ENCODE measurements at places on chromosomes 7 and 10.

- ATAC-seq: peak; percentile 20
Measured at GRCh38 chr7:1619152-1620079, 49.6 kb upstream of the PSMG3 start.

DNA sequence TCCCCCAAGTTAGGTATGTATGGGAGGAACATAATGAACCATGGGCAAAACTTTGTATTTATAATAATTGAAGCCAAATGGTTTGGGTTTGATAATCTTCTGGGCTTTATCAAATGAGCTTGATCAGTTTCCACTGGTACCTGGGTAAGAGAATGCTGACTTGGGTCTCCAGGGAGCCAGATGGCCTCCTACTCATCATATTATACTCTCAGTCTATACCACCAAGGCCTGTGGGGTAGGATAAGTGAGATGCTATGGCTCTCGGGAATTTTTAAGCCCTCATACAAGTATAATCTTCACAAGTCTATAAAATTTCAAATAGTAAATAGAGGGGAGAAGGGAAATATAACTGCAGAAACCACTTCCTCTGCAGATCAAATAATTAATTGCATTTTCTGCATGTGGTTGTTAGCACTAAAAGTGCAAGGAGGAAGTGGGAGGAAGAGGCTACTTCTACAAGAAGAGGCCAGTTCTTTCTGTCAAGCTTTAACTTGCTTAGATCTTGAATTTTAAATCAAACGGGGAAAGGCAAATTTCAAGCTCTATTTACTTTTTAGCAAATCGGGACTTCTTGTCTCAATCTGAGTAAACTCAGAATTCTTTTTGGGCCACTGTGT lies 349.0 kb downstream of the SORCS1 start:
- ATAC-seq: no peak

GRCh38 chr10:75646218-75646915 lies 214.9 kb downstream of the LRMDA start:
- no peak for ATAC-seq

DNA sequence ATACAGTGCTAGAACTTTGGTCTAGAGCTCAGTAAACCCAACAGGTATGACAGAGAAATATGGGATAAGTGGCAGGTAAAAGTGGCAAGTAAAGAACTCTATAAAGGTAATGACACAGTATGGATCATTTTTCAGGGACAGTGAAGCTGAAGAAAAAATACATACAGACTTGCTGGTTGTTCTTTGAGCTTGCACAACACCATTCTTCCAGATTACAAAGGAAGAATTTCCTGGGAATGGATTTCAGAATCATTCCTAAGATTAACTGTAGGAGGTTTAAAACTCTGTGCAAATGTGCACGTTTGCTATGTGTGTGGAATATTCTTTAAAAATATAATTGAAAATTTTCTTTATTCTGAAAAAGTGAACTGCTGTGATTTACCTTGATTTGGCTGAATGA lies 36.0 kb downstream of the PHF14 start:
- no peak for ATAC-seq

DNA sequence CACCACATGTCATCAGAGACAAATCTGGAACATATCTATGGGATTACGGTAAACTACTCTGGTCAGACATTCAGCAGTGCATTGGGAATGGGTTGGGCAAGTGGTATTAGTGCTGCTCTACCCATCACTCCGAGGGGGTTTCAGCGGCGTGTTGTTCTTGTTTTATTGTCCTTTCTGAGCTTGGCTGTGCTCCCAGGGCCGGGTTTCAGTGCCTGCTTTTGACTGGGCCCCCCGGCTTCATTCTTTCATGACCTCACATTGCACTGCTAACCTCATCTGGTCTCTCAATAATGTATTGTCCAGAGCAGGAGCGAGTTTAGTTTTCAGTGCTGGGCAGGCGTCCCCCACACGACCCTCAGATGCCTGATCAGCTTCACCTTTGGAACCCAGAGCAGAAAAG lies 364.6 kb downstream of the PAXIP1 start:
- ATAC-seq: no peak

- ATAC-seq: no peak
Measured at GRCh38 chr7:158109364-158110033, 478.1 kb downstream of the PTPRN2 start.

GRCh38 chr10:94192974-94193373 lies 169.8 kb downstream of the NOC3L start:
- ATAC-seq: no peak

DNA sequence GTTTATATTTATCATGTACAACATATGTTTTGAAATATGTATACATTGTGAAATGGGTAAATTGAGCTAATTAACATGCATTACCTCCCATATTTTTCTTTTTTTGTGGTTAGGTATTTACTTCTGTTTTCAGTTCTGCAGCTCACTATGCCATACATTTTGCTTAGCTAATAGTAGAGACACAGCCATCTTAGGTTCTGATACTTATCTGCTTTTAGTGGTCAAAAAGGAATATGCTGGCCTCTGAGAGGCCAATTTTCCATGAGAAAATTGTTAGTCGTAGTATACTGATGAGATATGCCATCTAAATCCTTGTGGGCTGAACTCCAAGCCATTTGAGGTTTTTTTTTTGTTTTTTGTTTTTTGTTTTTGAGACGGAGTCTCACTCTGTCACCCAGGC lies 31.0 kb downstream of the SGPL1 start:
- ATAC-seq: no peak

GRCh38 chr10:119139464-119140067 lies 25.9 kb downstream of the SFXN4 start:
- peak; percentile 59 for ATAC-seq

DNA sequence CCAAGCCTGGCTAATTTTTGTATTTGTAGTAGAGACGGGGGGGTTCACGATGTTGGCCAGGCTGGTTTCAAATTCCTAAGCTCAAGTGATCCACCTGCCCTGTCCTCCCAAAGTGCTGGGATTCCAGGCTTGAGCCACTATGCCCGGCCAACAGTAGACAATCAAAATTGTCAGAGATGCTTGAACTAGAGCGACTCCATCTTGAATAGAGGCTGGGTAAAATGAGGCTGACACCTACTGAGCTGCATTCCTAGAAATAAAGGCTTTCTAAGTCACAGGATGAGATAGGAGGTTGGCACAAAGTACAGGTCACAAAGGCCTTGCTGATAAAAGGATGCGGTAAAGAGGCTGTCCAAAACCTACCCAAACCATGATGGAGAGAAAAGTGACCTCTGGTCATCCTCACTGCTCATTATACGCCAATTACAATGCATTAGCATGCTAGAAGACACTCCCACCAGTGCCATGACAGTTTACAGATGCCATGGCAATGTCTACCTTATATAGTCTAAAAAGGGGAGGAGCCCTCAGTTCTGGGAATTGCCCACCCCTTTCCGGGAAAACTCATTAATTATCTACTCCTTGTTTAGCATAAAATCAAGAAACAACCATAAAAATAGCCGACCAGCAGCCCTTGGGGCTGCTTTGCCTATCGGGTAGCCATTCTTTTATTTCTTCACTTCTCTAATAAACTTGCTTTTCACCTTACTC lies 134.5 kb downstream of the BAMBI start:
- ATAC-seq: no peak

DNA sequence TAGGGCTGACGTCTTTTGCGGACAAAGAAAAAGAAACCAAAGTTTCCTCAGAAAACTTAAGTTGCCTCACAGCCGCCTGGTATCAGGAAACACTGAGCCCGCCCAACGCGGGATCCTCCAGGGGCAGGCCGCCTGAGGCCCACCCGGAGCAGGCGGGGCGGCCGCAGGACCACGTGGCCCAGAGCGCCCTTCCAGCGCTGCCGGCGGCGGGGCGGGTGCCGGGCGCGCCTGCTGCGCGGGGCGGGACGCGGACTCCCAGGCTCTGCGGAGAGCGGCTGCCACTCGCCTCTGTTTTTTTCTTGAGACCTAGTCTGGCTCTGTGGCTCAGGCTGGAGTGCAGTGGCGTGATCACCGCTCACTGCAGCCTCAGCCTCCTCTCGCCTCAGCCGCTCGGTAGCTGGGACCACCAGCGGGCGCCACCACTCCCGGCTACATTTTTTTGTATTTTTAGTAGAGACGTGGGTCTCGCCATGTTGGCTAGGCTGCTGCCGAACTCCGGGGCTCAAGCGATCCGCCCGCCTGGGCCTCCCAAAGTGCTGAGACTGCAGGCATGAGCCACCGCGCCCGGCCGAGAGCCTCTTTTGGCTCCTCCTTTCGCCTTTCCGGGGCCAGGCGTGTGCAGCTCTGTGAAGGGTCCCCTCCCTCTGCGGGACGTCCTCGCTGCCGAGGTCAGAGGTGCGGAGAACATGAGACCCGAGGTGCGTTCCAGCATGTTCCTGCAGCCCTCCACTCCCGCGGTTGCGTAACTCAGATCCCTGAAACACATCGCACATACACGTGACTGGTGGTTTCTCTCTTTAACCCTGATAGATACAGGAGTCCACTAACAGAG lies 11.6 kb upstream of the HNRNPF start:
- ATAC-seq: peak; percentile 92

DNA sequence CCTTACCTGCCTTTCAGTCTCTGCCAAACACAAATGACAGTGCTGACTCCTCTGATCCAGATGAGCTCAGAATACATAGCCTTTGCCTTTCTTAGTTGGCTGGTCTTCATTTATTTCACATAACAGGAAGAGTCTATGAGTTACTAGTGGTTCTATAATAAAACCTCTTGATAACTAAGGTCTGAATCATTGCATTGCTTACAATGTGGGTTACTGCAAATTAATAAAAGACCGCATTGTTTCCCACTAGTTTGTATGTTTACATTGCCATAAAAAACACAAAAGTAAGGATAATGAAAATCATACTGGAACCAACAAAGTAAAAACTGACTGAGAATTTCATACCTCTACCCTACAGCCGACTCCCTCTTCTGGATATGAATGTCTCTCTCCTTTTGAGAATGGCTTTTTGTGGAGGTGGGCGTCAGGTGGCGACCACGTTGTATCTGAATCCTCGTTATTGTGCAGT lies 62.0 kb upstream of the AKR1E2 start:
- ATAC-seq: no peak

- ATAC-seq: peak; percentile 29
Measured at GRCh38 chr7:139108266-139109187, 993 bp downstream of the ZC3HAV1 start.

DNA sequence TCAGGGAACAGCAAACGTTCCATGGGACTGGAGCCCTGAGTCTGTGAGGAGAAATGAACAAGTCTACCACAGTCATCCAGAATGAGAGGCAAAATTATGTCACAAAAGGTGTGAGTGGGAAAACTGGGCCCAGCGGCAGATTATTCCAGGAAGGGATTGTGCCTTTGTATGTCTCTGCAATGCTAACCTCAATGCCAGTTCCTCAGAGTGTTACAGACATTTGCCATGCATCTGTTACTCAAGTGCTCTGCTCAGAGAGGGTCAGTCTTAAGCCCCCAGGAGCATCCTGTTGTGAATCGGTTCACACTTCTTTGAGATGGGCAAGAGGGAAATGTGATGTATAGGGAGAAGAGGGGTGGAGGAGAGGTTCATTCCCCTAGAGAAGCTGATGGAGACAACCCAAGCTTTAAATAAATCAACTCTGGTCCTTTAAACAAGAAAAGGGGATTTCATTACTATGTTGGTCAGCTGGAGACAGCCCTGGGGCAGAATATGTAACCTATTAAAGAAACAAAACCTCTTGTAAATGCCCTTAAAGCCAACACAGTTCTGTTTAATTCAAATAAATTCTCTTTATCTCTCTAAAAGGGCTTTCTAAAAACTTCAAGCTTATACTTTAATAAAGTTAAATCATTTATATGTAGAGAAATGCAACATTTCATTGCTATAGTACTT lies 85.9 kb upstream of the GRB10 start:
- no peak for ATAC-seq

GRCh38 chr7:44667190-44667589 lies 60.8 kb downstream of the OGDH start:
- ATAC-seq: peak; percentile 62

GRCh38 chr10:120039826-120040225 lies 147.3 kb downstream of the SEC23IP start:
- ATAC-seq: no peak

GRCh38 chr7:2582006-2582735 lies 23.4 kb downstream of the IQCE start:
- ATAC-seq: no peak

DNA sequence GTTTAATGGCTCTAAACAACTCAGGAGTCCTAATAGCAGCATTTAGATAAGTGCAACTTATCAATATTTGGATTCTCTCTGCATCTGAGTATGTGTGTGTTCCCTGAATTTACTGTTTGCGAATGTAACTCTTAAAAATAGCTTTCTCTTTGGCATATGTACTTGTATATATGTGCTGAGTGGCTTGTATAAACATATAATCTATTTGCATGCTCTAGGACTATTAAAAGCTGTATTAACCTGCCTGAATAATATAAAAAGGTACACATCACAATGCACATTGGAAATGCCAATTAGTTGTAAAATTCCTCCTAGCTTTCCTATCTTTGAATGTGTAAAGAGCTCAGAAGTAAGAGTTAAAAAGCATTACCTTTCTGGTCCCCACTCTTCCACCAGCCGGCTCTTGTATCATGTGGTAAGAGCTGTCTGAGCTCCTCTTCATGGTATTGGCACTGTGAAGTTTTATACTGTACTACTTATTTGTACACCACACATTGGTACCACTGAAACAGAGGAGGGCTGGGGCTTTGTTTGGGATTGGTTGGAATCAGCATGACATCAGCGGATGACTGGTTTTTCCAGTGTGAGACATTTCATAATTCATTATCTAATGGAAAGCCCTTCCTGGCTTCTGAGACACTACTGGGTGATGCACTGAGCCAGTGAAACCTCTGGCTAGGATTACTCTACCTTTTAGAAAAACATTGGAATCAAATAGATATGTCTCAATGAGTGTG lies at the start of gene INHBA:
TSS of gene INHBA (minus strand) at position 456 of the 737 bp plus-strand sequence. CDS start 2,716 bp downstream, outside the sequence.
- ATAC-seq: no peak

- ATAC-seq: peak; percentile 90
Measured at GRCh38 chr10:94607111-94607510, 61.5 kb downstream of the HELLS start.

GRCh38 chr10:109846832-109847231 lies 76.5 kb downstream of the XPNPEP1 start:
- no peak for ATAC-seq

DNA sequence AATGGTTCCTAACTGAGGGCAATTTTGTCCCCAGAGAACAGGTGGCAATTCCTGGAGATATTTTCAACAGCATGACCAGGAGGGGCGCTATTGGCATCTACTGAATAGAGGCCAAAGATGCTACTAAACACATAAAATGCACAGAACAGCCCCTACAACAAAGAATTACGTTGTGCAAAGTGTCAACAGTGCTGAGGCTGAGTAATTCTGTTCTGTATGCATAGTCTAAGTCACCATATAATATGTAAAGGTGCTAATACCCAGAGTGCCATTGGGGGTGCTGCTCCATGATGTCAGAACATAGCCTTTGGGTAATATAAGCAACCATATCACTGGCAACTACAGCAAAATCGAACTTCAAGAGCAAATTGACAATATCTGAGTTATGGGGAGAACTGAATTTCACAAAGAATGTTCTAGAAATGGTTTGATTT lies 213.3 kb upstream of the PHYHIPL start:
- ATAC-seq: no peak

- ATAC-seq: no peak
Measured at GRCh38 chr10:18136073-18136791, 4.0 kb upstream of the CACNB2 start.

All from stimulated activated memory B cell treated with anti-CD40 and anti-IgM and Interleukin-4, amounts not matched to agents 10 μg/mL and 1 μg/mL and 100 μg/mL, for 72 hours (primary cell).